Stimulated activated naive CD4-positive, alpha-beta T cell treated with Interleukin-2 at 50 U/mL for 16 hours (primary cell): ENCODE measurements at places on chromosomes 12 and 14.

GRCh38 chr12:87794854-87795253, 234.3 kb downstream of the C12orf50 start:
- no peak for DNase-seq

- no peak for DNase-seq
Measured at GRCh38 chr14:81018251-81018650, 62.8 kb downstream of the TSHR start.

DNA sequence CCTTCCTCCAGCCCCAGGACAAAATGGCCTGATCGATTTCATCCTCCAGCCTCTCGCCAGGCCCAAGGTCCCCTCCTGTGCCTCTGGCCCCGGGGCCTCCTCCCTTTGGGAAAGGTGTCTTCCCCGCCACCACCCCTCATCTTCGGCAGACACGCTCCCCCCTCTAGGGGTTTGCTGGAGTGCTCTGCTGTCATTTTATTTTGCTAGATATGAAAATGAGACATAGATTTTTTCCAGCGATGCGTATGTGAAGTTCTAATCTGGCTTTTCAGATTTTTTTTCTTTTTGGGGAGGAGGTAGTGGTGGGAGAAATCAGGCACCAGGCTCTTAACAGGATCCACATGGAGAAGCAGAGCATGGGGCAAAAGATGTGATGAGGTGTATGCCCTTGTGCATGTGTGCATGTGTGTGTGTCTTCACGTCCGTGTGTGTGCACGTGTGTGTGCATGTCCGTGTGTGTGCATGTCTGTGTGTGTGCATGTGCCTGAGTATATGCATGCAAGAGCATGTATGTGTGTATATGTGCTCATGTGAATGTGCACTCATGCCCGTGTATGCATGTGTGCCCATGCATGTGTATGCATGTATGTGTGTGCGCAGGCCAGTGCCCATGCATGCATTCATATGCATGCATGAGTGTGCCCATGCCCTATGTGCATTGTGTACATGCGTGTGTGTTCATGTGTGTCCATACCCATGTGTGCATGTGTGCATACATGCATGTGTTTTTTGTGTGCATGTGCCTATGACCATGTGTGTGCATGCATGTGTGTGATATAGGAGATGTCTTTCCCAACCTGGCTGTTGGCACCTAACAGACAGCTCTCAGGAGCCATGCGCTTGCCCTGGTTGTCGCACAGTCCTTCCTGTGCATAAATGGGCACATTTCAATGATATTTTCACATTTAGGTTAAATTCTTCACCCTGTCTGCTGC, 203.0 kb downstream of the RBM19 start:
- no peak for DNase-seq

- DNase-seq, result no peak
Measured at GRCh38 chr12:71045781-71046180, 112.0 kb downstream of the TSPAN8 start.

- no peak for DNase-seq
Measured at GRCh38 chr12:51128919-51129318, 44.0 kb downstream of the TFCP2 start.

DNA sequence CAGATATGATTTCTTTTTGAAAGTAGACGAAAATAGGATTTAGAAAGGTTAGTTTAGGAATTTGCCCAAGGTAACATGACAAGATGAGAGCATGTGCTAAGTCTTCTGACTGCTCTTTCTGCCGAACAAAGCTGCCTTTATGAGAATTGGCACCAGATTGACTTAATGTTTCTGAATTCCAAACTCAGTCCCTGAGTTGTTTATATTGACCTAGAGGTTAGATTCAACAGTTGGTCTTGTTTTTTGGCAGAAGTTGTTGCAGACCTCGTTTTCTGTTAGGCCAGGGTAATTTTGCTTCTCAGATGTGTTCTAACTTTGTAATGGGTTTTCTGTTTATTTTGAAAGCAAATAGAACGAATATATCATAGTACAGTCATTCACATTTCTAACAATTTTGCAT, 61.5 kb upstream of the LRTM2 start:
- DNase-seq, result no peak

- no peak for DNase-seq
Measured at GRCh38 chr14:52369305-52369801, 55.2 kb downstream of the PTGER2 start.

- peak; percentile 87 for DNase-seq
Measured at GRCh38 chr14:70907176-70907995, at the start of gene PCNX1. Gene PCNX1, plus strand, starts transcription at chr14:70907459. Its CDS starts 392 bp downstream, at chr14:70907851.

DNA sequence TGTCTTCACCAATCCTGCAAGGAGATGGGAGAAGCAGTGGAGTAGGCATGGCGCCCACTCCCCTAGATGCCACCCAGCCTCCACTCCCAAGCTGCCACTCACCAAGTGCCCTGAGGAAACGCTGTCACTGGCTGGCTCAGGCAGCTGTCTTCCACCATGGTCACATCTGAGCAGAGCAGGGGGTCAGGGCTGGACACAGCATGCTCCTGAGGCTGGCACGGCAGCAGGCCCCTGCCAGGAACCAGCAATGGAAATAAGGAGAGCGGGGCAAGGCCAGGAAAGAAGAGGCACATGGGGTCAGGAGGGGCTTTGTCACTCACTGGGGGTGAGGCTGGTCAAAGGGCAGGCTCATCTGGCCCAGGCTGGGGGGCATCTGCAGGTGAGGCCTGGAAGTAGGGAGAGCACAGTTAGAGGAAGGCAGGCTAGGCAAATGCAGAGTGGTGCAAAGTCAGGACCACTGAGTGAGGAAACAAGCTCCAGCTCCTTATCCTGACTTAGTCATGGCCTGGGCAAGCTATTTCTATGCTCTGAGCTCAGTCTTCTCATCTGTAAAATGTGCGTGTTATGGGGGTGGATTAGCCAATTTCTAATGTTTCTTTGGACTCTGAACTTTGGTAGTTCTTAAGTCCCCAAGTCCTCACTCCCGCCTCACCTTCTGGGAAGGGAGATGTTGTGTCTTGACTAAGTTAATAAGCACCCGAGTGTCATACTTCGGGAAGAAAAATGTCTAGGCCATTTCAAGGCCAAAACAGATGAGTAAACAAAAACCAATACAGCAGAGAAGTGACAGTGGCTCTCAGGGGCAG, 8.0 kb downstream of the NAB2 start:
- DNase-seq, result no peak

- DNase-seq, result no peak
Measured at GRCh38 chr14:68820119-68820518, 27.3 kb upstream of the ZFP36L1 start.

- no peak for DNase-seq
Measured at GRCh38 chr14:22837114-22837749, 847 bp downstream of the MMP14 start.

GRCh38 chr14:101069228-101069549, 165.7 kb upstream of the RTL1 start:
- DNase-seq, result no peak

DNA sequence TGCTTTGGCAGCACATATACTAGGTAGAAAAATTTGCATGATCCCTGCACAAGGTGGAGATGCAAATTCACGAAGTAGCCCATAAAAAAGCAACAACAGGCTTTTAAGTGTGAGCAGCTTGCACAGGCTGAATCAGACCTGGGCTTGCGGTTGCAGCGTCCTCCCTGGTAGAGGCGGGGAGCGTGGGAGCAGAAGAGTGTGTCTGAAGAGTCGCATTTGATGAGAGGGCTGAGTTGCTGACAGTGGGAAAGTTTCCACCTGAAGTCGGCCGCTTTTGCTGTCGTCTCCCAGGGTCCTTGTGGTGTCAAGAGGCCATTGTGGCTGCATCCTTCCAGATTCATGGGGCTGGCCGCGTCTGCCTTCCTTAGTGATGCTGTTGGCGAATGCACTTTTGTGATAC, 6.2 kb downstream of the AACS start:
- no peak for DNase-seq

GRCh38 chr14:67553547-67553946, 20.5 kb downstream of the PLEKHH1 start:
- no peak for DNase-seq
